T-cell (primary cell): ENCODE measurements at places on chromosomes 11 and 22.

DNA sequence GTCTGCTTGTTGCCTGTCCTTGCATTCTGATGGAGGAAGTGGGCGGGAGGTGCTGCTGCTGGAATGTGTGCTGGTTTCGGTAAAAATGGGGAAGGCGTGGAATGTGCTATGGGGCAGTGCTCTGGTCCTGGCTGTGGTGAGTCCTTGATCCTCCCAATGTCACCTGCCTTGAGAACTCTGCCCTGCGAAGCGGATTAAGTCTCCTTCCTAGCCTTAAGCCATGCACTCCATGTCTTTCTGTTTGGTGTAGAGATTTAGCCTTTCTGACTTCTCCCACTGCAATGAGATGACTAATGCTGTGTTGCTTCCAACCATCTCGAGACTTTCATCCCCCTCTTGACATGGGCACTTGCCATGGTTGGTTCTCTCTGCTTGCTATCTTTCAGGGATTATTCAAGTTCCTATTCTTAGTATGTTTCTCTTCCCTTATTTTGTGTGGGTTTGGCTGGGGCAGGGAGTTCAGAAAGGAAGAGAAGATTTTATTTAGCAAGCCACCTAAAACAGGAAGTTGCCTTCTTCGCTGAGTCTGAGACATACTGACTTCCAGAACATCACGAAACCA lies 687.9 kb downstream of the NTM start:
- no peak for DNase-seq

- DNase-seq: no peak
Observed at GRCh38 chr11:72635933-72636332, 38.3 kb downstream of the PDE2A start.

DNA sequence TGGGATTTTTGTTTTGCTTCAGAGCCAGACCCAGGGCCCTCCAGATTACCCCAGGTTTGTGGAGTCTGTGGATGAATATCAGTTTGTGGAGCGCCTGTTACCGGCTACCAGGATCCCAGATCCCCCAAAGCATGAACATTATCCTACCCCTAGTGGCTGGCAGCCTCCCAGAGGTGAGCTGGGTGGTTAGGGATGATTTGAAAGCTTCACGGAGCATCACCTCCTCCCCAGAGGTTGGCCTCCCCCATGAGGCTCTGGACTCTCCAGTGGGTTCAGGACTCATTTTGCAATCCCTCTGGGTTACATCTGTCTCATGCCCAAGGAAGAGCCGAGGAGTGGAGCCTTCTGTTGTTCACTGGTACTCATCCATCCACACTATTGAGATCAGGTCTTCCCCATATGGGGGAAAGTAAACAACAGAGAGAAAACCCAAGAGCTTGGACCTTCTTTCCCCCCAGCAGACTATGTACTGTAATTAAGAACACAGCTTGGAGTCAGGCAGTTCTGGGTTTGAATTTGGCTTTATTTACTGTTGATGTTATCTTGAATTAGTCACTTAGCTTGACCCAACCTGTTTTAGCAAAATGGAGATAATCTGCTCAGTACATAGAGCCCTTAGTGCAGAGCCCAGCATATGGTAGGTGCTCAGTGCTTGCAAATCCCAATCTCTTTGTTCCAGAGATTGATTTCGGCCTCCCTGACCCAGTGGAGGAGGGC lies 2.5 kb downstream of the MRPL49 start:
- DNase-seq: no peak

- no peak for DNase-seq
Observed at GRCh38 chr11:113789675-113790320, 10.2 kb downstream of the CLDN25 start.

DNA sequence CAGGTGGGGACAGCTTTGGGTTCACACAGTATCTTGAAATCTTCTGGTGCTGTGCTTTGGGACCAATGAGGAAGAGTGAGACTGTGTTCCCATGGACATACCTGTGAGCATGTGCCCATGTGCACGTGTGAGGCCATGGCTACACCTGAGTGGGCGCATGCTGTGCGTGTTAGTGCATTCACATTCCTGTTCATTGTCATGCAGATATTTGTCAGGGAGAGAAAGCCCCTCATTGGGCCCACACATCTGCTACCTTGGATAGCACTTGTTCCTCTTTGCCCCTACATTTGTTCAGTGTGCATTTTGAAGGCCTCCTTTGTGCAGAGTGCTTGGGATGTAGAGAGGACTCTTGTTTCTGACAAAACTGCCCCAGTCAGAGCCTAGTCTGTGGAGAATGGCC lies 154.3 kb upstream of the E2F8 start:
- DNase-seq: no peak

DNA sequence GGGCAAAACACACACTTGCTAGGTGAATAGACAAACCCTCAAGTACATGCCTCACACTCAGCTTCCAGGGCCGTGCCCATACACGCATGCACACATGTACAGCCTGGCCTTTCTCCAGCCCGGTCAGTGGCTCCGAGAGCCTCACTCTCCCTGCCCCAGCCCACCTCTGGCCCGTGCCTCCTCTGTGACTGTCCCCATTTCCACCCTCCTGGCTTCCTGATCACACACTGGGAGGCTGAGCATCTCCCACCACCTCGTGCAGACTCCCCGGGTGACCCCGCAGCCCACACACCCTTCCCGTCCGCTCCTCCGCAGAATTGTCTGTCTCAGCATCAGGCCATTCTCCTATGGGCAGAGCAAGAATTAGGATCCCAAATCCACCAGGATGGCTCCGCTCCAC lies 634.1 kb downstream of the TBC1D22A start:
- no peak for DNase-seq

DNA sequence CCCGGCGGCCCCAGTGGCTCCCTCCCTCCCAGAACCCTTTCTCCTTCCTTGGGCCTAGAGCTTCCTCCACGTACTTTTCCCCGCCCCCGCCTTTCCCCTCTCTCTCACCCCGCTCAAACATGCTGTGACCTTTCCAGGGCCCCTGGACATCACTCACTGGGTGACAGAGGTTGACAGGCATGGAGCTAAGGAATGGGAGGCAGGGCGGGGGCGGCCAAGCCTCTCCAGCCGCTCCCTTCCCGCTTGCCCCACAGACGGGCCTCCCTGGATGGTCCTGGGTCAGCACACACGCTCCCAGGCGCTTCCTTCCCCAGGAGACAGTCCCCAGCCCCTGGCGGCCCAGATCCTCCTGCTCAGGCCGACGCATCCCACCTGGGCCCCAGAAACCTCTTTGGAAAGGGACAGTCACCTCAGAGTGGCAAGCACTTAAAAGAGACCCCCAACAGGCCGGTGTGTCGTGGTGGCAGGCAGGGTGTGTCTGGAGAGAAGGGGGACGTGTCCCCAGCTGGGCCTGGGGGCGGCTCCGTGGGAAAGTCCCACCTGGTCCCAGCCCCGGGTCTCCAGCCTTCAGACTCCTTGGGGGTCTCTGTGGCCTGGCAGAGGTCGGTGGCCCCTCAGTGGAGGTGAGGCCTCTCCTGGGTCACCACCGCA lies 8.8 kb downstream of the H19 start:
- no peak for DNase-seq

DNA sequence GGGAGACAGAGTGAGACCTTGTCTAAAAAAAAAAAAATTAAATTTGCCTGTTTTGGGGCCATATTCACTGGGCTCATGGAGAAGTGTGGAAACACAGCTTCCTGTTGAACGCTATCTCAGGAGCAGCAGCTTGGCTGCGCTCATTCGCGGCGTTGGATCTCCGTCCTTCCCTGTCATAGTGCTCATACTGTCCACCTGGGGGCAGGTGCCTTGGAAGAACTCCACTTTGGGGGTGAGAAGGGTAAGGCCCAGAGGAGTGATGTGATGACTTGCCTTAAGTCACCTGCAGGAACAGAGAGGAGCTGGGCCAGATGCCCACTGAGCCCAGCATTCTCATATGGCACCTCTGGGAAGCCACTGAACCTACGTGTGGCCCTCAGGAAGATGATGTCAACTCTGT lies 82.8 kb downstream of the CABIN1 start:
- DNase-seq: no peak

DNA sequence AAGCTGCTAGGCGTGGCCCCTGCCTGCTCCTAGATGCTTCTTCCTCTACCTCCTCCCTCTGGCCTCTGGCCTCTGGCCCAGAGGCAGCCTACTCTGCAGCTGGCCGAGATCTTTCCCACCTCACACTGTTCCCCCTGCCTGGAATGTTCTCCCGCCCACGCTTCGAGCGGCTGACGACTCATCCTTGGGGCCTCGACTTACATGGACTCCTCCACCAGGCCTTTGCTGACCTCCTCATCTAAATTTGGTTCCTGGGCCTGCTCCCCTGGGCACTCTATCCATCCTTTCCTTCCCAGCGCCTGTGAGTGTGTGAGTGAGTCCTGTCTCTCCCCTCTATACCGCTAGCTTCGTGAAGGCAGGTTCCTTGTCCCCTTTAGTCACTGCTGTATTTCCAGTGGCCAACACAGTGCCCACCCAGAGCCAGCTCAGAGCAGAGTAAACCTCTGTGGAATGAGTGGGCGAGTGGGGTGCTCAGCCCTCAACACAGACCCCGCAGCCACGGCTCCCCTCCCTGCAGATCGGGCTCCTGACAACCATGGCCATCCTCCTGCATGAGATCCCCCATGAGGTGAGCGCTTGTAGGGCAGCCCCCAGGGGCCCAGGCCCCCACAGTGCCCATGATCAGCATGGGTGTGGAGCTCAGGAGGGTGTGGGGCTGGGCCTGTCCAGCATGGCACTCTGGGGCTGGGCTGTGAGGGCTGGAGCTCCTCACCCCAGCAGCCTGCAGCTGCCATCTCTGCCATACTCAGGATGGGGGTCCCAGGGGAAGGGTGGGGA lies 5.7 kb downstream of the SLC39A13 start:
- no peak for DNase-seq

DNA sequence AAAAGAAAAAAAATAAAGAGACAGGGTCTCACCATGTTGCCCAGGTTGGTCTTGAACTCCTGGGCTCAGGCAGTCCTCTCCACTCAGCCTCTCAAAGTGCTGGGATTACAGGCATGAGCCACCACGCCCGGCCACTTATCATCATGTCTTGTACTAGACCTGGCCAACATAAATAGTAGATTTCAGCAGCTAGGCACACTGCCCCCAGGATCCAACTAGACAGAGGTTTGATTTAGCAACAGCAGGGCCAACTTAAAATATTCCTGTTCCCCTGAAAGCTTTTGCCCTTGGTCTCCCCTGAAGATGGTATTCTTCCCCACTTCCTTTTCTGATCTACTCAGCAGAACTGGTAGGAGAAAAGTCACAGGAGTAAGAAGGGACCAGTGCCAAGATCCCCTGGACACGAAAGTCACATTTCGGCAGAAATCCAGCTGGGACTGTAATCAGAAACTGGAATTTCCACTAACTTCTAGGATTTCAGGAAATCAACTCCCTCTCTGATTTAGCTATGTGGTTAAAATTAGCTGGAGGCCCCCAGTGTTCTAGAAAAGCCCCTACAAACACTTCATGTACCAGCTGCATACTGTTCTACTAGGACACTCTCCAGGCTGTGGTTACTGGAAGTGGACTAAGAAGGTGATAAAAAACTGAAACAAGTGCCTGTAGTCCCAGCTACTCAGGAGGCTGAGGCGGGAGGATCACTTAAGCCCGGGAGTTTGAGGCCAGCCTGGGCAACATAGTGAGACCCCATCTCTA lies 8.9 kb upstream of the PPP2R1B start:
- no peak for DNase-seq

DNA sequence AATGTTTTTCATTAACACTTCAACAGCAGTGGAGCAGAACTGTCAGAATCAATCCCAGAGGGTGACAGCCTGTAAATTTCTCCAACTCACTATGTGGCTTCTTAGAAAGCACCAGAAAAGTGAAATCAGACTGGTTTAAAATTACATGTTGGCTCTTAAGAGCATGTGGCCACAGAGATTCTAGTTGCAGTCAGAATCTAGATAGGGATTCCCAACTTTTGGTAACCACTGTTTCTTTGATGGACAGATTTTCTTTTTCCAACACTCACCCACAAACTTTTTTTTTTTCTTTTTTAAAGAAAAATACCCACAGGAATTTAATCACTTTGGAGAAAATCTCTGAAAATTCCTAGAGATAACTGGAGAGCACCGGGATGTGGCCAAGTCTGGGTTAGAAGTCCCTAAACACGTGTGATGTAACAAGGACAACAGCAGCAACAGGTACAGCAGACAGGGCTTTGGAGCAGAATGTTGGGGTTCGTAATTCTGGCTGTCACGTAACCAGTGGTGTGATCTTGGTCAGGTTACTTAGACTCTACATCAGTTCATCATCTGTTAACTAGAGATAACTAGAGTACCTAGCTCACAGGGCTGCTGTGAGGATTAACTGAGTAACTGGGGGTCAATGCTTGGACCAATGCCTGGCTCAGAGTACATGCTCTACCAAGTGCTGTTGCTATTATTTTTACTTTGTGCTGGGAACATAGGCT lies 100.1 kb downstream of the NAT10 start:
- DNase-seq: no peak

DNA sequence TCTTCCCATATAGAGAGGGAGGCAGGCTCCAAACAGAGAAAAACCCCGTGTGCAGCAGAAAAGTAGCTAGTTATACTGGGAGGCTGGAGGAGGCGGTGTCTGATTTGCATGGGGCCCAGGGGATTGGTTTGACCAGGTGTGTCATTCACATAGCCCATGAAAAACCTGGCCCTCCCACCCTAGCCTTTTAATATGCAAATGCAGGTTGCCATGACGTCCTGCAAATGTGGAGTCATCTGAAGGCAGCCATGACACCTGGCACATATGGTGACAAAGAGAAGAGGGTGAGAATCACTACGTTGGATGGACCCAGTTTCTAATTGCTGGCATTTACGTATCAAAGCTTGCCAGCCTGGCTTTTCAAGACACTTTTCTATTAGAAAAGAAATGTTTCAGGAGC lies 57.8 kb downstream of the FAM181B start:
- DNase-seq: no peak

- no peak for DNase-seq
Observed at GRCh38 chr11:31725176-31725575, 85.9 kb downstream of the PAX6 start.

DNA sequence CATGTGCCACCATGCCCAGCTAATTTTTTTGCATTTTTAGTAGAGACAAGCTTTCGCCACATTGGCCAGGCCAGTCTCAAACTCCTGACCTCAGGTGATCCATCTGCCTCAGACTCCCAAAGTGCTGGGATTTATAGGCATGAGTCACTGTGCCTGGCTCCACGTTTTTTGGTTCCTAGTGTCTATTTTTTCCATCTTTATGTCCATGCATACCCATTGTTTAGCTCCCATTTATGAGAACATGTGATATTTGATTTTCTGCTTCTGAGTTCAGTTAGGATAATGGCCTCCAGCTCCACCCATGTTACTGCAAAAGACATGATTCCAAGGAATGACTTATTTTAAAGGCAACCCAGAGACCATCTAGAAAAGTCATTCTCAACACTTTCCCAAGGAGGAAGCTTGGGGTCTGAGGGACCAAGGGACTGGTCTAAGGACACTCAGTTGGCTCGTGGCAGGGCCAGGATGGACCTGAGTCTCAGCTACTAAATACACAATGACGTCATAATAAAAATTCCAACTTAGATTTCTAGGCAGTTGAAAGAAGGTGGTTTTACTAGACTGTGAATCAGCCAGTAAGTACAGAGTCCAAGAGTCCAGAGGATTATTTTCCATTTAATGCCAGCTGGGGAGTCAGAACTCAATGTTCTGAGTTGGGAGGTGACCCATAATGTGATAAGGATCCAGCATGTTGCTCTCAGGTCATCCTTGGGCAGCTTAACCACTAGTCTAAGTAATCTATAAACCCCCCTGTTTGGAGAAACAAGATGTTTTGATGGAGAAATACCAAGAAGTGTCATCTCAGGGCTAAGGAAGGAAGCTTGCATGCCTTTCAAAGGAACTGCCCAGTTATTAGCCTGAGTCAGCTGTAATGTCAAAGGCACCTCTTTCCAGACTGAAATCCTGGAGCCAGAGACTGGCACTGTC lies 39.4 kb downstream of the ABTB2 start:
- DNase-seq: no peak
